ENCODE measurements at places on chromosomes 16 and 17.

- no peak for DNase-seq
Observed at GRCh38 chr17:17351901-17352781, 49.0 kb downstream of the NT5M start.

- no peak for DNase-seq
Observed at GRCh38 chr17:81907219-81908145, 3.7 kb downstream of the PCYT2 start.

DNA sequence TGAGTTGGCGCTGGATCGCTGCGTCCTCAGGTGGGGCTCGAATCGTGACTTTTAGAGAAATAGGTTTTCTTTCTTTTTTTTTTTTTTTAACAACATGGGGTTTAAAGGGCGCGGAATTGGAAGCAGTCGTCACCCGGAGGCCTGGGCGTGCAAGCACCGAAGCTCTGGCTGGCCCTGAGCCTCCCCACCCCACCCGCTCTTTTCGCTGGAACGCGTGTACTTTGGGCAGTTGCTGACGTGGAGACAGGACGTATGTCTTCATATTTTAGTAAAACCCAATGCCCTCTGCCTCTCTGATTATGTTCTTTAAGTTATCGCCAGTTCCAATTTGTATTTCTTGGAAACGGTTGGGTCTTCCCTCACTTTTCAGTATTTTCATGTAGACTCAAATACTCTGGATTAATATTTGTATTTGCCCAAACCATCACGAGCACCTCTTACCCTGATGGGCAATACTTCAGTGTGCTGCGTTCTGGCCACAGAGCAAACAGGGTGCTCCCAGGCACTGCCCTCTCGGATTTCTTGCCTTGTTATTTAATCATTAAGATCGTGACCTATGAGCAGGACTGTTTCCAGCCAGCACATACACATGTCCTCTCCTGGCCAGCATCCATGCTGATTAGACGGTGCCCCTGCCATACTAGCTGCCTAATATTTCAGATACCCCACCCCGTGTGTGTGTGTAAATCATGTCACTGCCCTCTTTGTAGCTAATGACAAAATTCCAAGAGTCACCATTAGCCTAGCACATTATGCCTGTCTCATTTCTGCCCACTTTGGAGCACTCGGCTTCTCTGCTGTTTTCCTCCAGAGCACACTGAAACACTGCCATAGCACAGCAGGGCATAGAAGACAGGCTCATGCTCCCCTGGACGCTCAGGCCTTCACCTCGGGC, 805 bp upstream of the C16orf95 start:
- DNase-seq: peak; percentile 31

DNA sequence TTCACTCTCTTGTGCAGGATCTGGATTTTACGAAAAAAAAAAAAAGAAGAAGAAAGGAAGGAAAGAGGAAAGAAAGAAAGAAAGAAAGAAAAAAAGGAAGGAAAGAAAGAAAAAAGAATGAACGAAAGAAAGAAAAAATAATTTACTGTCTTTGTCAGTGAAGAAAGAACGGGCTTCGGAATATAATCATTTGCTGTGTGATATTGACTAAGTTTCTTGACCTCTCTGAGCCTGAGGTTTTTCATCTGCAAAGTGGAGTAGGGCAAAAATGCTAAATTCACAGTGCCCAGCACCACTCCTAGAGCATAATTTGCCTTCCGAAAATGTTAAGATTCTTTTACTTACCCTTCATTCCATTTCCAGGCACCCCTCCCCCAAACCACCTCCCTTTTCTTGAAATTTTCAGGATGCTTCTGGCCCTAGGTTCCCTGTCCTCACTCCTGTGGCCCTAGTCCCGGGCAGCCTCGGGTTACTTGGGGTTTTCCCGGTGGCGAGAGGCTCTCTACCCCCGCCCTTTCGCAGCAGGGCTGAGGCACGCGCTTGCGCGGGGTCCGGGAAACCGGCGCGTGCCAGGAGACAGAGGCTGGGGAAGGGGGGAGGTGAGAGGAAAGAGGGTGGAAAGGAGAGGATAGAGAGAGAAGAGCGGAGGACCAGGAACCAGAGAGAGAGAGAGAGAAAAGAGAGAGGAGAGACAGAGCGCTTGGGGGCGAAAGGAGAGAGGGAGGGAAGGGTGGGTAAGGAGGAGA, at the start of gene CNTNAP1:
Gene CNTNAP1 (plus strand): TSS at position 556 of the 746 bp plus-strand sequence. CDS start 299 bp downstream, outside the sequence.
- peak; percentile 42 for DNase-seq

DNA sequence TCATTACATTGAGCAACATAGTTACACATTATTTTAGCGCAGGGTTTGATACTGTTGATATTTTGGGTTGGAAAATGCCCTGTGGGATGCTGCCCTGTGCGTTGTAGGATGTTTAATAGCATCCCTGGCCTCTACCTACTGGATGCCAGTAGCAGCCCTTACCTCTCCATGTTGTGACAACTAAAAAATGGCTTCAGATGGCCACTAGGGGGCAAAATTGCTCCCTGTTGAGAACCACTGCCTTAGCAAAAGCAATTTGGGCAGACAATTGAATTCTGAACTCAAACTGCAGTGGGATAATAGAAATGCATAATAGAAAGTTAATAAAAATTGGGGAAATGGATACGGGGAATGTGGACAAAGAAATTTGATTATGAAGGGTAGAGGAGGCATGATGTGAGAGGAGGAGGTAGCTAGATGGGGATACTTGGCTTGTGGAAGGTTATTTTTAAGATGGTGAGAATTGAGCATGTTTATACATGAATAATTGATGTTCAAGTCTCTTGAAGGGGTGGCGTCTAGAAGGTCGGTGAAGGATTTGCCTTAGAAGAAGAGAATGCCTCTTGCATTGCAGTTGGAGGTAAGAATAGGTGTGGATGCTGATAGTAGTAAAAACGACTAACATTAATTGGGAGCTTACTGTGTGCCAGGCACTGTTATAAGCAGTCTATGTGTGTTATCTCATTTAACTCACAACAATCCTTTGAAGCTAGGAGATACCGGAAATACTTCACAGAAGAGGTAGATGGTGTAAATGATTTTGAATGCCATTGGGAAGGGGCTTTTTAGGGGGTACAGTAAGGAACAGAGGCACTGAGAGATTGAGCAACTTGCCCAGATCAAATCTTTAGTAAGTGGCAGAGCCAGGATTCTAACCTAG, 19.0 kb downstream of the HEATR9 start:
- DNase-seq: peak; percentile 70

DNA sequence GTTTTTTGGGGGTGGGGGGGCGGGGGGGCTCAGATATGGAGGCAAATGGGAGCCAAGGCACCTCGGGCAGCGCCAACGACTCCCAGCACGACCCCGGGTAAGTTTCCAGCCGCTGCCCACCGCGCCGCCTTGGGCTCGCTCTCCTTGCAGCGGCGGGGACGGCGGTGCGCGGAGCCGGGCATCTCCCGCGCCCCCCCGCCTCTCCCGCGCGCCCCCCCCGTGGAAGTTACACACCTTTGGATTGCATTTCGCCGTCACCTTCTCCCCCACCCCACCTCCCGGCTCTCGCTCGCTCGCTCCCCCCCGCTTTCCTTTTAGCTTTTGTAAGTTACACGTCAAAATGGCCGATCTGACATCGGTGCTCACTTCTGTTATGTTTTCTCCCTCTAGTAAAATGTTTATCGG, 387 bp downstream of the MSI2 start:
- DNase-seq: peak; percentile 45

GRCh38 chr17:14116263-14117024, 47.1 kb downstream of the COX10 start:
- DNase-seq: no peak

Measured in NCI-H345 (cell line).